PC-3 (cell line): ENCODE measurements at places on chromosomes 3 and 15. TPM values are rescaled to one million over a fixed set of nuclear protein-coding genes. Genes with fewer than 3 reads are reported as not detected.
A peak's percentile ranks its signal among the peaks of the same experiment; 100 is the strongest.

DNA sequence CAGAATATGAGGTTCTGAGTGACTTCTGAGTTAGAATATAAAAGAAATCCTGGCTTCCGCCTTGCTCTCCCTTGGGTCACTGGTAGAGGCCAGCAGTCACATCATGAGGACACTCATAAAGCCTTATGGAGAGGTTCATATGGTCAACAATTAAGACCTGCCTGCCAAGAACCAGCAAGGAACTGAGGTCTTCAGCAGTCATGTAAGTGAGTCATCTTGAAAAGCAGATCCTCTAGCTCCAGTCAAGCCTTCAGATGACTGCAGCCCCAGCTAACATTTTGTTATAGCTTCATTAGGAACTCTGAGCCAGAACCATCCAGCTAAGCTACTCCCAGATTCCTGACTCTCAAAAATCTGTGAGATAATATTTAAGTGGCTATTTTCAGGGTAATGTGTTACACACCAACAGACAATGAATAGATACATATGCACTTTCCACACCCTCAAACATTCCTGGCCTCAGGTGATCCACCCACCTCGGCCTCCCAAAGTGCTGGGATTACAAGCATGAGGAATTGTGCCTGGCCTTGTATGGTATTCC, 447.2 kb downstream of the SHQ1 start:
- peak; percentile 8 for DNase-seq
- no peak overlapping the region for H3K27ac ChIP-seq
- H3K4me3 ChIP-seq = no peak overlapping the region
- H3K27me3 ChIP-seq = no peaks in the 10 kb centered on the region

DNA sequence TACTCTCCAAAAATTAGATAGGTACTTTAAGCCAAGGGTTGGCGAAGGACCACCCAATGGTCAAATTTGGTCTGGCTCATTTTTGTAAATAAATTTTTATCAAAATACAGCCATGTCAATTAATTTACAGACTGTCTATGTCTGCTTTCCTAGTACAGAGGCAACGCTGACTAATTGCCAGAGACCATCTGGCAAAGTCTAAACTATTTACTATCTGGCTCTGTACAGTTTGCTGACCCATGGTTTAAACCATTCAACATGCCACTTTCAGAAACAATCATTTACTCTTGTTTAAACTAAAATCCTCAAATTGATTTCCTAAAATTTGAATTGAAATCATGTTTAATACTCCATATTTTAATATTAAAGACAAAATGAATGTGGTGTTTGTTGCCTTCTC, 25.9 kb downstream of the CBLB start:
- no peak for DNase-seq
- no peaks in the 10 kb centered on the region for H3K36me3 ChIP-seq
- H3K4me1 ChIP-seq = no peaks in the 10 kb centered on the region
- H3K27ac ChIP-seq = no peak overlapping the region
- H3K27me3 ChIP-seq = no peaks in the 10 kb centered on the region

The RHOV gene
- total RNA-seq = 39.5 and 52.2 TPM in 2 replicates

DNA sequence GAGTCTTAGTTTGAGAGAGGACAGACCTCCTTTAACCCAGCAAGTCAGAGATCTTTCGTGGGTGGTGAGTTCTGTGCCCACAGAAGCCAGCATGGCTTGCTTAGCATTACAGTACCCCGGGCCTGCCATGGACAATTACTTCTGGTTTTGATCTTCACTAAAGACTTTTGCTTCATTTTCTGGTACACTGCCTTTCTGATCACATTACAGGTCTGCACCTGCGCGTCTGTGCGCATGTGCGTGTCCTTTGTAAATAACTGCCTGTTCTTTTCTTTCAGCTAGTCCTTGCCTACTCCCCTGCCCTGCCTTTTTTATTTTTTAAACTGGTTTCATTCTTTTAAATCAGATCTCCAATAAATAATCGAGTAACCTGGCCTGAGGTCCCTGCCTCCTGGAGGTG, 57.1 kb upstream of the CMTM8 start:
- no peak overlapping the region for H3K27ac ChIP-seq
- H3K4me3 ChIP-seq = no peak overlapping the region
- no peak for DNase-seq
- no peaks in the 10 kb centered on the region for H3K27me3 ChIP-seq

- peaks cover 63% of the 10 kb centered on the region for H3K27me3 ChIP-seq
- H3K36me3 ChIP-seq = no peaks in the 10 kb centered on the region
- H3K4me1 ChIP-seq = no peaks in the 10 kb centered on the region
- H3K27ac ChIP-seq = no peak overlapping the region
Observed at GRCh38 chr15:69891070-69891536, 206.6 kb downstream of the TLE3 start.

The LDHAL6B gene
- total RNA-seq = not detected in 2 replicates

- DNase-seq = no peak
- no peak overlapping the region for H3K27ac ChIP-seq
- peaks cover 84% of the 10 kb centered on the region for H3K27me3 ChIP-seq
Observed at GRCh38 chr15:66126031-66126441, 127.5 kb downstream of the MEGF11 start.

DNA sequence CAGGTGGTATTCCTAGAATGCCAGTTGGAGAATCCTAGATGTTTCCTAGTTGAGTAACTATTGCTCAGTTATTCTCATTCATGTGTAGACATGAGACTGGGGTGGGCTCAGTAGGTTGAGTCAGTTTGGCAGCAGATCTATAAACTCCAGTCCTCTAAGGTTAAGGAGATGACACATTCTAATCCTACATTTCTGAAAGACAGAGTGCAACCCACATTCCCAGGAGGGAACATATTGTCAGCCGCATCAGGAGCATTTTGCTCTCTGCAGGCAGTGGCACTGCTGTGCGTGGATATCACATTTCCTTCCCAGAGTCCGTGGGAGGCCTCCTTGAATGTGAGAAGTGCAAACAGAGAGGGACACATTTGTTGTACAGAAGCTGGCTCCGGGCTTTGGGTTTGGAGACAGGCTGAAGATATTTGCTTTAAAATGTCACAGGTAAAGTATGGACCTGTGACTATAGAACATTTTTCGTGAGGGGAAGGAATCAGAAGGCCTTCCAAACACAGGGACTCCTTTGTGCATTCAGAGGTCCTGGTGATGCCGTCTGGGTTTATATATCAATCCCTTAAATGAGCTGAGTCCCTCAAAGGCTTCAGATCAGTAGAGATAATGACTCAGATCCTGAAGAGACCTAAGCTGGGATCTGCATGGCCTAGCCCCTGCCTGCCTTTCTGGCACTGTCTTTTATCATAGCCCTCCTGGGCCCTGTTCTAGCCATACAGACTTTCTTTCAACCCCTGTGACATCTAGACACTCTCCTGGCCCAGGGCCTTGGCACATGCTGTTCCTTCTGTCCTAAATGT, 156.5 kb downstream of the CADPS start:
- no peak for DNase-seq
- no peak overlapping the region for H3K4me3 ChIP-seq
- H3K27ac ChIP-seq = no peak overlapping the region
- H3K4me1 ChIP-seq = no peaks in the 10 kb centered on the region
- H3K36me3 ChIP-seq = no peaks in the 10 kb centered on the region
- H3K27me3 ChIP-seq = no peaks in the 10 kb centered on the region

The ZDHHC23 gene
- 7.1 and 8.3 TPM in 2 replicates for total RNA-seq

GRCh38 chr3:169172535-169172934, 491.0 kb downstream of the MECOM start:
- H3K4me1 ChIP-seq = peaks cover 40% of the 10 kb centered on the region
- H3K4me3 ChIP-seq = no peak overlapping the region
- H3K27ac ChIP-seq = peak overlapping the region; percentile 57
- peak; percentile 58 for DNase-seq

GRCh38 chr3:151579571-151580270, 118.9 kb upstream of the IGSF10 start:
- H3K36me3 ChIP-seq = no peaks in the 10 kb centered on the region
- DNase-seq = no peak

The FBXL22 gene
- 0.46 and 2.0 TPM in 2 replicates for total RNA-seq

GRCh38 chr3:194607592-194608389, 25.4 kb downstream of the TMEM44 start:
- H3K27me3 ChIP-seq = no peaks in the 10 kb centered on the region
- no peak for DNase-seq
- no peaks in the 10 kb centered on the region for H3K4me1 ChIP-seq
- H3K4me3 ChIP-seq = no peak overlapping the region
- H3K36me3 ChIP-seq = no peaks in the 10 kb centered on the region

DNA sequence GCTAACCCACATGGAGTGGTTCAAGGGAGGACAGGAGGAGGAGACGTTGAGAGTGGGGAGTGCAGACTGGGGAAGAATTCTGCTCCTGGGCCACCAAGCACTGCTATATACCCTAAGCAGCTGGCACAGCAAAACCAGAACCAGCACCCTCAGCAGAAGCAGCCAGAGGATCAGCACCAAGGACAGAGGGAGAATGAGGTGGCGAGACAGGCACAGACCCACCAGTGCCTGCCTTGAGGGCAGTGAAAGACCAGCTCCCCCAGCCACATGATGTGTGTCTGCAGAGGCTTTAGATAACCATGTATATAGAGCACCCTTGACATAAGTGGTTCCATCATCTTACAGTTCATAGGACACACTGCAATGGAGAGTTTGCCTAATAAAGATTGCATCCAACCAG, 319.0 kb downstream of the GABRB3 start:
- H3K27me3 ChIP-seq = peaks cover 7% of the 10 kb centered on the region; the same call in 1 of the 2 replicates
- no peak for DNase-seq
- no peaks in the 10 kb centered on the region for H3K4me1 ChIP-seq
- no peaks in the 10 kb centered on the region for H3K36me3 ChIP-seq
- no peak overlapping the region for H3K4me3 ChIP-seq

- H3K4me3 ChIP-seq = no peak overlapping the region
- no peaks in the 10 kb centered on the region for H3K27me3 ChIP-seq
Observed at GRCh38 chr3:17891139-17891856, 148.9 kb upstream of the TBC1D5 start.

- no peak overlapping the region for H3K4me3 ChIP-seq
- H3K36me3 ChIP-seq = no peaks in the 10 kb centered on the region
- peak; percentile 88 for DNase-seq
- peak overlapping the region; percentile 67 for H3K27ac ChIP-seq
- peaks cover 48% of the 10 kb centered on the region for H3K4me1 ChIP-seq
Observed at GRCh38 chr3:177827511-177828207, 630.4 kb upstream of the TBL1XR1 start.

GRCh38 chr3:153165261-153165681, 3.2 kb downstream of the RAP2B start:
- peaks cover 29% of the 10 kb centered on the region for H3K4me1 ChIP-seq
- peak overlapping the region; percentile 95 for H3K4me3 ChIP-seq
- H3K27ac ChIP-seq = no peak overlapping the region
- DNase-seq = peak; percentile 33
- H3K36me3 ChIP-seq = peaks cover 30% of the 10 kb centered on the region

GRCh38 chr15:48250640-48251076, 44.6 kb downstream of the SLC12A1 start:
- no peak overlapping the region for H3K4me3 ChIP-seq
- peak; percentile 60 for DNase-seq
- no peaks in the 10 kb centered on the region for H3K4me1 ChIP-seq
- H3K27me3 ChIP-seq = no peaks in the 10 kb centered on the region
- H3K36me3 ChIP-seq = no peaks in the 10 kb centered on the region

The ACP3 gene
- 0.15 and 0.75 TPM in 2 replicates for total RNA-seq

DNA sequence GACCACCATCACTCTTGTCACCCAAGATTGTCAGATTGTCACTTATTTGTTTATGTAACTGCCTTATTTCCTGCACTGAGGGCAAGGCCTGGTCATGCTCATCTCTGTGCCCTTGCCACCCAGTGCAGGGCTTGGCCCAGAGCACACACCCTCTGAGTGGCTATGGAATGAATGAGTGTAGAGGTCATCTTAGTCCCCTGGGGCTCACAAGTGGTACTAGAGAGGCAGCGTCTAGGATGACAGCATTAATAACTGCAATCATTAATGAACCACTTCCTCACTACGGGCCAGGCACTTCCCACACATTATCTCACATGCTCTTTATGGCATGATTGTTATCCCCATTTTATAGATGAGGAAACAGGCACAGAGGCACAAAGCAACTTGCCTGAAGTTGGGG, 117.0 kb downstream of the SMAD6 start:
- no peaks in the 10 kb centered on the region for H3K36me3 ChIP-seq
- H3K27ac ChIP-seq = no peak overlapping the region
- H3K4me1 ChIP-seq = peaks cover 29% of the 10 kb centered on the region
- H3K27me3 ChIP-seq = no peaks in the 10 kb centered on the region
- DNase-seq = peak; percentile 17

The CACNA2D2 gene
- total RNA-seq = 0.17 and 0.44 TPM in 2 replicates

DNA sequence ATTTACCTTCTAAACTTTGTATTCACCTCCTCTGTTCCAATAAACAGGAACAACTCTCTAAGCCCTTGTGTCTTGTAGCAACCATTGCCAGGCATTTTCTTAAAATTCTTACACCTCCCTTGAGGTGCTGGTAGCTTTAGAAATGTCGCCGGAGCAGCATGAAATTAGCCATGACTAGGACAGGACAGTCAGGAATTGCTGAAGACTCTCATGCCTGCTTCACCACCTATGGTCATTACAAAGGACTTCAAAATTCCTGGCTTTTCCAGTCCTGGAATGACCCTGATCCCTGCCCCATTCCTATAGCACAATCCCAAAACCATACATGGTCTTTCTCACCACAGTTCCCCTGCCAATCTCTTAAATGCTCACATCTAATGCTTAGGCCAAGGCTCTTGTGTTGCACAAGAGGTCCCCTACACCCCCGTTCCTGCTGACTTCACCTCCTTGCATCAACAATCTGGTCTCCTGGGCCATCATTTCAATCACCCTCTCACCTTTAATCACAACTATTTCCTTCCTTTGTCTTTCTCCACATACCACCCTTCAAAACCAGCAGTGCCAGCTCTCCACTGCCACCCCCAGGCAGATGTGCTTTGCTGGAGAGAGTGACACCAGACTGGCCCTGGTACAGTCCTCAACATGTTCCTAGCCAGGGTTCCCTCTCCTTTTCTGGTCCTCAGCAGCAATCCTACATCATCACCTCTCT, 113.2 kb upstream of the TJP1 start:
- H3K27ac ChIP-seq = peak overlapping the region; percentile 71
- H3K36me3 ChIP-seq = no peaks in the 10 kb centered on the region
- H3K4me1 ChIP-seq = peaks cover 62% of the 10 kb centered on the region

The CCNB2 gene
- 54.3 and 61.7 TPM in 2 replicates for total RNA-seq

The PRR20G gene
- not detected in 2 replicates for total RNA-seq

The CHRD gene
- total RNA-seq = not detected in 2 replicates

The CDHR4 gene
- not detected in 2 replicates for total RNA-seq

The ADAMTSL3 gene
- total RNA-seq = 7.9 and 10.9 TPM in 2 replicates

DNA sequence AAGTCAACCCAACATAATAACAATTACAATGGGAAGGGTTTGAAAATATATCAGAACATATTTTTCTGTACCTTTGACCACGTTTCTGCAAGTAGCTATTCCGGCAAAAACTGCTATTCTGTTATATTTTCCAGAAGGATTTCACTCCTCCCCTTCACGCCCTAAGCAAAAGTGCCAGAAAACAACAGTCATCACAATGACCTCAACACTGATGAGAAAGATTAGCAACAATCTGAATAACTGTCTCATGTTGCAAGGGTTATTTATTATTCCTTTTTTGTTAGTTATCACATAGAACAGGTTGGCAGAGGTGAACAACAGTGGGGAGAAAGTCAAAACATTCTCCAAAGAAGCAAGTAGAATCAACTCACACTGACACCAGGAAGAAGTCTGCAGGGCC, 269.4 kb upstream of the ARRDC4 start:
- no peaks in the 10 kb centered on the region for H3K27me3 ChIP-seq
- DNase-seq = no peak
- H3K27ac ChIP-seq = no peak overlapping the region
- no peak overlapping the region for H3K4me3 ChIP-seq
- H3K4me1 ChIP-seq = no peaks in the 10 kb centered on the region
- H3K36me3 ChIP-seq = no peaks in the 10 kb centered on the region
